T-helper 1 cell treated with Interleukin-12 subunit alpha and Interleukin-12 subunit beta and Interleukin-4 antibody, amounts not matched to agents 30 ng/mL and 1 ng/mL, for 36 hours (primary cell): ENCODE measurements at places on chromosomes 3 and 15. TPM values are rescaled to one million over a fixed set of nuclear protein-coding genes. Genes with fewer than 3 reads are reported as not detected.

The ZCWPW2 gene
- total RNA-seq: 0.12 TPM in 1 of 2 replicates, not detected in the other

The PLSCR5 gene
- not detected in 2 replicates for total RNA-seq

The NMB gene
- total RNA-seq: 3.2 and 3.7 TPM in 2 replicates

The PTX3 gene
- total RNA-seq: not detected in 2 replicates

The GAP43 gene
- total RNA-seq: not detected in 2 replicates

The OR5H15 gene
- not detected in 2 replicates for total RNA-seq
